ENCODE measurements at places on chromosomes 12 and 14.

- no peak for DNase-seq
These were observed 20.0 kb downstream of the CKAP4 start for GRCh38 chr12:106227641-106228319.

DNA sequence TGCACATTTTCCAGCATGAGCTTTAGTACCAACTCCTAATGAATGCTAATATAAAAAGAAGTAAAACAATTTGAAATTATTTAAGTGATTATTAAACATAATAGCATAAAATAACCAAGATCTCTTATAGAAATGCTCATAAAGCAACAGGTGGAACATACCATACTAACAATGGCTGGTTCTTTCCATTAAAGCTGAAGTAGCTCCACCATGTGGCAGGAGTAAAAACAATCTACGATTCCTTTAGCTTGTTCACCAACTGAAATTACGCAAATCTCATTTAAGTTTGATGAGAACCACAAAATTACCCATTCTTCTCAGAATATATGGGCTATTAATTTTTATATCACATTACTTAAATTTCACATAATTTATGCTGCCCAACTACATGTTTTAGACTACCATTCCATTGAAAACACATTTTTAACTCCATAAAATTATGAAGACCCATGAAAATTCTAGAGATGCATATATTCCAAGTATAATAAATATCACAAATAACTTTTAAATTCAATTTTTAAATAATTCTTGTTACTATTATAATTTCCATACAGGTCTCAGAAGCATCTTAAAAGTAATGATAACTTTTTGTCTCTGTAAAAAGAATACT lies 213.6 kb downstream of the DAD1 start:
- no peak for DNase-seq

- no peak for DNase-seq
These were observed 1262.9 kb downstream of the FSCB start for GRCh38 chr14:43244142-43244625.

GRCh38 chr12:52317468-52318052 lies 3.6 kb downstream of the KRT83 start:
- no peak for DNase-seq

GRCh38 chr14:55411426-55412389 lies at the start of gene ATG14:
Gene ATG14 (minus strand): TSS chr14:55411830. CDS start chr14:55411822, 8 bp downstream.
- peak; percentile 62 for DNase-seq

- DNase-seq, result no peak
These were observed 53.5 kb downstream of the ARMH4 start for GRCh38 chr14:58098507-58098906.

DNA sequence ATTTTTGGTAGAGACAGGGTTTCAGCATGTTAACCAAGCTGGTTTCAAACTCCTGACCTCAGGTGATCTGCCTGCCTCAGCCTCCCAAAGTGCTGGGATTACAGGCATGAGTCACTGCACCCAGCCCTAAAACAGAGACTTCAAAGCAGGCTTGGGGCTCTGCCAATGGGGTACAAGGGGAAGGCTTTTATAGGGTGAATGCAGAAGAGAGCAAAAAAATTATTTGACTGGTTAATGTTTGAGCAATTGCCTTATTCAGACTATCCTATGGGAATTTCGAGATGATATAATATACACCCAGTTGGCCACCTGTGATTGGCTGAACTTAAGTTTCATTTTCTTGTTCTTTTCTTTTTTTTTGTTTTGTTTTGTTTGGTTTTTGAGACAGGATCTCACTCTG lies 31.5 kb upstream of the ACTN1 start:
- no peak for DNase-seq

DNA sequence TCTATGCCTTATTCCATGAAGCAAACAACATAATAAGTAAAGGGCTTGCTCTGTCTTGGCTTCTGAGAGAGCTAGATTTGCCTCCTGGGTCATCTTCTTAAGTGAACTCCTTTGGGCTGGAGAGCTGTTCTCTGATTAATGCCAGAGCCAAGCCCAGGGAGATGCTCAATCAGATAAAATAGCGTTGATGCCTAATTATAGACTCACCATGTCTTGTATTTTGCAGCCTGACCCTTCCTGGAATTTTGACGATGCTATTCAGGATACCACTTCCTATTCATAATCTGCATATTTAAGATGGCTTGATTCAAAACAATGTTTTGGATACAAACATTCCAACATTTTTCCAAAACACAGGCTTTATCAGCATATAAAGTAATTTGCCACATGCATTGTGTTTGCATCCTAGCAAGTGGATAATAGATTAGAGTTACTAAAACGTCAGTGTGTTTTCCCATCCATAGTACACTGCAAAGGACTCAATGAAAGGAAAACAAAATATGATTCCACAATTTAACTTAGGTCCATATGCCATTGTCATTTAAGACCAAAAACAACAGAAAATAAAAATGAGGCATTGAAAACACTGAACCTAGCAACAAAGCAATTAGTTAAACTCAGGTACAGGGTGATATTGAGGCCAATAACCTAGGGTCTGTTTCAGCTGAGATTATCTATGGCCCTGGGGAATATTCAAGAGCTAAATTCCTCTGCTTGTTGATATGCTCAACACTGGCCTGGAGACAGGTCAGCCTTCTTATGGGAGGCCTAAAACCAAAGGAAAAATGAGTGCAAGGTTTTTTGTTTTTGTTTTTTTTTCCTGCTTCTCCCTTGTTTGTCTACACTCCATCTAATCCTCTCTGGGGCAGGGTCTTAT lies 184.2 kb upstream of the FOXN3 start:
- DNase-seq, result peak; percentile 32

GRCh38 chr14:68135028-68135427 lies 315.4 kb downstream of the RAD51B start:
- DNase-seq, result no peak

- no peak for DNase-seq
These were observed 47.8 kb downstream of the UBE3B start for GRCh38 chr12:109525279-109525585.

- peak; percentile 24 for DNase-seq
These were observed 39.8 kb downstream of the SVOP start for GRCh38 chr12:108980831-108981618.
